ENCODE measurements at places on chromosomes 5 and 9. TPM values are rescaled to one million over a fixed set of nuclear protein-coding genes. Genes with fewer than 3 reads are reported as not detected.

DNA sequence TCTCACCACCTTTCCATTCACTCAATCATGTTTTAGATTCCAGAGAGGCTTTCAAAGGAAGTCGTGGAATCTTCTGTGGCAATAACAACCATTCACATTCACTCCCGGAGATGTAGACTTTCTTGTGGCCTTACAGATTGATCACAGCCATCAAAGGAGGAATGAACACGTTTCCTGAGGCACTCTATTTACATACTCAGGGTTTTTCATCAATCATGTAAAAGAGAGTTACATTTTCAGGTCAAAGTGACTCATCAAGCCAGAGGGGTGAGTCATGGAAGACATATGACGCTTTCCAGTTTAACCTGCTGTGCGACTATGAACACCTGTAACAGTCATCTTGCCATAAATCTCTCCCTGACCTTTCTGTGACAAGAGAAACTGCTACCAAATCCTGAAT lies 39.3 kb upstream of the RAD23B start:
- no peaks in the 10 kb centered on the region for H3K4me1 ChIP-seq
- no peak overlapping the region for H3K4me3 ChIP-seq
- no peak overlapping the region for H3K27ac ChIP-seq
- no peaks in the 10 kb centered on the region for H3K36me3 ChIP-seq
- H3K27me3 ChIP-seq = no peaks in the 10 kb centered on the region
- DNase-seq = no peak

DNA sequence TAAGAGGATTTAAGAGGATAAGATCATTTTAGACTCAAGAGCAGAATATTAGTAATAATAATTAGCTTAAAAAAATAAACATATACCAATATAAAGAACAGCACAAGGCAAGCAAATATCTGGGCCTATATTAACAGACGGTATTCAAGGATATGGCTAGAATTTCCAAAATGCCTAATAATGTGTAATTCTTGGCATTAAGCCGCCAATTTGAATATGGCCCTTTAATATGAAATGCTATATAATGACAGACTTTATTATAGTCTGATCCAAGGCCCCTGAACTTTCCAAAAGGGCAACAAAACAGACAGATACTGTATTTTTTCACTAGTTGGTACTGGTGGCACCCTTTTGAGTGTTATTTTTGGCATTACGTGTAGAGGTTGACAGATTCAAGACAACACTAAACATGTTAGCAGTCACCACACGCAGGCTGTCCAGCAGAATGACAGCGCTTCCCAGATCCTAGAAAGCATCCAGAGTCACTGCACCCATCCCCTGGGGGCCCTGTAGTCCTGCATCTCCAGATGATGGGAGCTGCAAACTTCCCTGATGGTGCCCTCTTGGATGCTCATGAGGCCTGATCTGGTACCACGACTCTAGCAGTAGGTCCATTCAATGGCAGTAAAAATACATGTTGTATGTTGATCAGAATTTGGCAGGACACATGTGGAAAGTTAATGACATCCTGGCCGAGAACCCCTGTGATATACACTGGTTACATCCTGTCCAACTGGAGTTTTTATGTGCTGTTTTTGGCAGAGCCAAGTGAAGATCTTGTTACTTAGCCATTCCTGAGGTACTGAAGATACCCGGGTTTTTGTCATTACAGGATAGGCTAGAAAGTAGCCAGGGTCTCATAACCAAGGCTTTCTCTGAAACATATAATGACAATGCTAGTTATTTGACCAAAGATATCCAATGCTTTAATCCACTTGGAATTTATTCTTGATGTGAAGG lies 1.7 kb upstream of the ABL1 start:
- no peaks in the 10 kb centered on the region for H3K27me3 ChIP-seq
- DNase-seq = peak; percentile 31
- peaks cover 62% of the 10 kb centered on the region for H3K4me1 ChIP-seq
- no peak overlapping the region for H3K4me3 ChIP-seq
- H3K27ac ChIP-seq = peak overlapping the region; percentile 95

The EIF4E1B gene
- total RNA-seq = not detected

The GABRB2 gene
- total RNA-seq = 0.17 TPM

The PTPRD gene
- 12.0 TPM for total RNA-seq

The SLC45A2 gene
- not detected for total RNA-seq

DNA sequence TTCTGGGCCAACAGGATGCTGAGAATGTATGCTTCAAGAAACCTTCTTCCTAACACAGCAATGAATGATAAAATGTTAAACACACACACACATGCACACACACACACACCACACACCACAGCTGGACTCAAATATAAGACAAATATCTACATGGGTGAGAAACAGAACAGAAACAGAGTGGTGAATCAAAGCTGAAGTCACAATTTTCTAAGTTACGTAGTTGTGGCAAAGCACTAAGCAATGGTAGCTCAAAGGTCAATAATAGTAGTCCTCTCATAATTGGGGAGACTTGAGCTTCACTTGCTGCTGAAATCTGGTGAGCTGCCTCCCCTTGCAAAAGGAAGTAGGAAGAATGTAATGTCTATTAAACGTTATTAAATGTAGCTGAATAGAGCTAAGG lies 33.7 kb upstream of the ITGA1 start:
- H3K36me3 ChIP-seq = no peaks in the 10 kb centered on the region
- H3K27me3 ChIP-seq = no peaks in the 10 kb centered on the region
- DNase-seq = no peak
- H3K4me3 ChIP-seq = no peak overlapping the region

The PCDHB12 gene
- total RNA-seq = 2.4 TPM

DNA sequence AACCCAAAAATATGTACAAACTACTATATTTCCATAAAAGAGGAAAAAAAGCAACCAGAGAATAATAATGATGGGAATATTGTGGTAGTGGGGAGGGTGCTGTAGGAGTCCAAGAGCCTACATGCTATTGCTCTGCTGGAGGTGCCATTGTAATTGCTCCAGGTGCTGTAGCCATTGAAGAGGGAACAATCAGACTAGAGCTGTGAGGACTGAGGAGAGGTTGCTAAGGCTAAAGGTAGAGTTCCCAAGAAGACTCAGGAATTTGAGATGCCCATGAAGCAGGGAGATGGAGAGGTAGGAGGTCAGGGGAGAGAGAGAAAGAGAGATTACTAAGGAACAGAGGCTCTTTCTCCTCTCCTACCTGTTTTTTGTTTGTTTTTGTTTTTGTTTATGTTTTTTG lies 394.0 kb downstream of the DMRTA1 start:
- no peaks in the 10 kb centered on the region for H3K4me1 ChIP-seq
- no peak overlapping the region for H3K4me3 ChIP-seq
- no peak overlapping the region for H3K27ac ChIP-seq
- no peaks in the 10 kb centered on the region for H3K36me3 ChIP-seq
- no peak for DNase-seq
- no peaks in the 10 kb centered on the region for H3K27me3 ChIP-seq

The HMMR gene
- total RNA-seq = 0.47 TPM

- no peak overlapping the region for H3K27ac ChIP-seq
- H3K27me3 ChIP-seq = no peaks in the 10 kb centered on the region
- no peak overlapping the region for H3K4me3 ChIP-seq
- DNase-seq = no peak
- no peaks in the 10 kb centered on the region for H3K4me1 ChIP-seq
Observed at GRCh38 chr5:170483701-170484458, 19.9 kb upstream of the KCNIP1 start.

DNA sequence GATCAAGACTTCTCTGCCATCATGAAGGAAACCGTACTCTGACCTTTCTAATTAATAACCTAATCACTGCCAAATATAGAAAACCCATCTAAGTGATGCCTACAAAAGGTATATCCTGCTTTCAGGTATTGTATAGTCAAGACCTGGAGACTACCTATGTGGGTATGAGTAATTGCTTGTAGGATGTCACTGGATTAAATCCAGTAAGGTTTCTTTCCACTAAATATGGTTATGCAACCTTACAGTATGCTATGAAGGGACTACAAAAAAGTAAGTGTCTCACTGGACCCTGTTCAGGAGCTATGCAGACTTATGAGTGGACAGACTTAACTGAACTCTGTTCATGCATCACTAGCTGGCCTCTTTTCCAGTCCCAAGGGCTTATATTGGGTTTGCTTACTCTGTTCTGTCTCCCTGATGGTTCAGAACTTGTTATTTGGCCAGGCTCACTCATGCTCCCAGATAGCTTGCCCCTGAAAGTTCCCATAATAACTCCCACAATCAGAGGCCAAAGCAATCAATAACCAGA lies 51.1 kb downstream of the PDE6A start:
- H3K27ac ChIP-seq = no peak overlapping the region
- no peak overlapping the region for H3K4me3 ChIP-seq

GRCh38 chr9:37017546-37017945 lies 16.5 kb downstream of the PAX5 start:
- no peak overlapping the region for H3K27ac ChIP-seq
- H3K27me3 ChIP-seq = peaks cover 86% of the 10 kb centered on the region
- H3K4me1 ChIP-seq = no peaks in the 10 kb centered on the region
- no peaks in the 10 kb centered on the region for H3K36me3 ChIP-seq
- no peak for DNase-seq

DNA sequence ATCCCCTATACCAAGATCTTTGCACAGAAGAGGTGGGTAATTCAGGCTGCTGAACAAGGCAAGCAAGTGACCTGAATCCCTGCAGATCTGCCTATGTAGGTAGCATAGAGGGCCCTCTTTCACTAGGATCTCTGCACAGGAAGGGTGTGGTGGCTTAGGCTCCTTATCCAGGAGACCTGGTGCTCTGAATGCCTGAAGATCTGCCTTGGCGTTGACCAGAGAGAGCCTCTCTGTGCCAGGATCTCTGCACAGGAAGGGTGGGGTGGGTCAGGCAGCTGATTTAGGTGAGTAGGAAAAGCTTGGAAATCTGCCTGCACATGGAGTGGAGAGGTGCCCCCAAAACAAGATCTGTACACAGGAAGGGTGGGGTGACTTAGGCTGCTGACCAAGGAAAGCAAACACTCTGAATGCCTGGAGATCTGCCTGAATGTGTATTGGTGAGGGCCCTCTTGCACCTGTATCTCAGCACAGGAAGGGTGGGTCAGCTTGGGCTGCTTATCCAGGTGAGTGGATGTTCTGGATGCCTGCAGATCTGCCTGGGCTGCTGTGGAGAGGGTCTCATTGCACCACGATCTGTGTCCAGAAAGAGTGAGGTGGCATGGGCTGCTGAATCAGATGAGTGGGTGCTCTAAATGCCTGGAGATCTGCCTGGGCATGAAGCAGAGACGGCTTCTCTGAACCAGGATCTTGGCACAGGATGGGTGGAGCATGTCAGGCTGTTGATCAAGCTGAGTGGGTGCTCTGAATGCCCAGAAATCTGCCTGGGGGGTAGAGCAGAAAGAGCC lies 365.9 kb downstream of the DMAC1 start:
- no peaks in the 10 kb centered on the region for H3K27me3 ChIP-seq
- DNase-seq = no peak
- H3K27ac ChIP-seq = no peak overlapping the region
- no peak overlapping the region for H3K4me3 ChIP-seq
- H3K4me1 ChIP-seq = no peaks in the 10 kb centered on the region

The ZSWIM6 gene
- total RNA-seq = 10.3 TPM

- peaks cover 20% of the 10 kb centered on the region for H3K4me1 ChIP-seq
- no peak overlapping the region for H3K27ac ChIP-seq
- no peaks in the 10 kb centered on the region for H3K36me3 ChIP-seq
- H3K4me3 ChIP-seq = no peak overlapping the region
Observed at GRCh38 chr5:148853868-148854267, 27.5 kb downstream of the ADRB2 start.

The TMEM171 gene
- not detected for total RNA-seq

- DNase-seq = no peak
- no peak overlapping the region for H3K4me3 ChIP-seq
- H3K27me3 ChIP-seq = no peaks in the 10 kb centered on the region
- no peak overlapping the region for H3K27ac ChIP-seq
- no peaks in the 10 kb centered on the region for H3K36me3 ChIP-seq
Observed at GRCh38 chr5:138662599-138662998, 87.4 kb upstream of the HSPA9 start.

The CCDC192 gene
- not detected for total RNA-seq

DNA sequence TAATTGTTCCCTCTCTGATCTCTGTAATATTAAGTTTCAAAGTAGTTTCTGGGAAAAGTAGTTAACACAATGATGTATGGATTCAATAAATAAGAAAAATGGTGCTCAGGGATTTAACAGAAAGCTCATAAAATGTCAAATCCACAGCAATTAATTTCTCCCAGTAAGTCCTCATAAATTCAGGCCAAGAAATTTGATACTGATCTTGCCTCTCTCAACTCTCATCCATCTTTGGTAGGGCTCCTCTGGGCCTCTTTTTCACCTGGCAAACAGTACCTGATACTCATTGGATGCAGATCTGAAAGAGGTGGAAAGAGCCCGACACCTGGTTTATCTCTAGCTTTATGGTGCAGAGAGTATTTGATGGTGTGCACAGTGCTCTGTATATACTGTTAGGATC lies 106.1 kb downstream of the STK32A start:
- H3K27ac ChIP-seq = no peak overlapping the region
- no peaks in the 10 kb centered on the region for H3K27me3 ChIP-seq
- H3K36me3 ChIP-seq = no peaks in the 10 kb centered on the region

The ADAM19 gene
- total RNA-seq = 19.0 TPM

The GABRA1 gene
- total RNA-seq = not detected

The SMIM32 gene
- total RNA-seq = not detected

DNA sequence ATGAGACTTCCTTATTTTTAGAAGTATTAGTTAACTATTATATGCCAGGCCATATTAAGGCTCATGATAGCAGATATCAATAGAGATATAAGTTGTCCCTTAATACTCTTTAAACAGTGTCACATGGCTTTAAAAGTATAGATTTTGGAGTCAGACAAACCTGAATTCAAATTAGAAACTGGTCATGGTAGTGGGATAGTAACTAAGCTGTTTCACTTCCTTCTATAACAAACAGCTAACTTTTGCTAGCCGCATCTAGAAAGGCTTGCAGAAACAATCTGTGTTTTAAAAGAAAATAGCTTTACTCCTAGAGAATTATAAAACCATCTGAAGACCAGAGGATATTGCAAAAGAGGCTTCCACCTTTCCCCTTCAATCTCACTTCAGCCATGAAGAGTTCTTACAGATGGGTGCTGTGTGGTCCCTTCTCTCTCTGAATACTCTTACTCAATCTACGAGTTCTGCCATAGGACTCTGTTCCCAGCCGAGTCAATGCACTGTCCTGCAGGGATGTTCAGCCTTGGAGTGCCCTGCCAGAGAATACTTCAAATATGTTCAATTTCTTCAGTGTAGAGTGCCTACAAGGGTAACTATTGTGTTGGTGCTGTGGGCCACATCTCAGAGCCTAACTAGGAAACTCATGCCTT lies 810.2 kb downstream of the EFNA5 start:
- no peaks in the 10 kb centered on the region for H3K27me3 ChIP-seq
- H3K27ac ChIP-seq = no peak overlapping the region
- no peak overlapping the region for H3K4me3 ChIP-seq
- H3K4me1 ChIP-seq = no peaks in the 10 kb centered on the region
- H3K36me3 ChIP-seq = no peaks in the 10 kb centered on the region

The POLR3G gene
- total RNA-seq = 0.35 TPM

DNA sequence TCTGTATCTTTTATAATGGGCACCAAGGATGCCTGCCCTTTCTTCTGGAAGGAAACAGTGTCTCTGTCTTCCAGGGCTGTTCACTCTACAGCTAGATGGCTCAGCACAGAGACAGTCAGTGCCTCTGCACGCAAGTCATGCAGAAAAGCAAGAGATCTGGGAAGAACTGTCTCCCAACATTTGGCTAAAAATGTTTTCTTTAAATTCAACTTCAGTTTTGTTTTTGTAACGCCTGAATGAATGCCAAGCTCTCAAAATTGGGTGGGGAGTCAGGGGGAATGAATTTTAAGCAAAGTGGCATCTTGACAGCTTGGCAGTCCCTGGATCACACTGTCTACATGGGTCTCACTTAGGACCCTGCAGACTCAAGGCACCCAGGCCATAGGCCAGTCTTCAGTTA lies 12.6 kb downstream of the OLFML2A start:
- no peaks in the 10 kb centered on the region for H3K36me3 ChIP-seq
- H3K27ac ChIP-seq = no peak overlapping the region
- peaks cover 18% of the 10 kb centered on the region for H3K4me1 ChIP-seq

All from heart left ventricle (tissue), 16 donors.